ENCODE measurements at places on chromosomes 2 and 18. TPM values are rescaled to one million over a fixed set of nuclear protein-coding genes. Genes with fewer than 3 reads are reported as not detected.

The PROM2 gene
- total RNA-seq, result 0.24 TPM

The RMDN2 gene
- 6.1 TPM for total RNA-seq

The NGEF gene
- total RNA-seq, result not detected

The ACTG2 gene
- total RNA-seq, result not detected

The POTEF gene
- total RNA-seq, result not detected

The ORC2 gene
- total RNA-seq, result 78.0 TPM

The ALPG gene
- total RNA-seq, result not detected

The GALR1 gene
- total RNA-seq, result not detected

The SESTD1 gene
- total RNA-seq, result 6.1 TPM

GRCh38 chr2:3628800-3629199, 29.2 kb upstream of the ALLC start:
- no peak for DNase-seq

DNA sequence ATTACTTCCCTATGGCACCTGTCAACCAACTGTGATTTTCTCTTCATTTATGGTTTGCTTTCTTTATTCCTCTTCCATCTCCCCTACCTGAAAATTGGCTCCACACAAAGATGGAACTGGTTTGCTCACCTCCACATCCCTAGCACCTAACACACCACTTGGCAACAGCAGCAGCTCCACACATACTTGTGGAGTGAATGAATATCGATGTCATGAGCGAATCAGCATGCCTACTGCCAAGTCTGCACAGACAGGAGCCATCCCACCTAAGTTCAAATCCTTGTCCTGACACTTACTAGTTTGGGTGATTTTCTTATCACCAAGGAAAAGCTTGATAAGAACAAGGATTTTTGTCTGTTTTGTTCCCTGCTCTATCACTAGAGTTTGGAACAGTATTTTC, 191.4 kb upstream of the TMEM200C start:
- no peak for DNase-seq

- no peak for DNase-seq
These were observed 9.8 kb upstream of the RAB17 start for GRCh38 chr2:237600205-237600846.

GRCh38 chr18:48799724-48800315, 150.9 kb downstream of the SMAD7 start:
- DNase-seq, result no peak

DNA sequence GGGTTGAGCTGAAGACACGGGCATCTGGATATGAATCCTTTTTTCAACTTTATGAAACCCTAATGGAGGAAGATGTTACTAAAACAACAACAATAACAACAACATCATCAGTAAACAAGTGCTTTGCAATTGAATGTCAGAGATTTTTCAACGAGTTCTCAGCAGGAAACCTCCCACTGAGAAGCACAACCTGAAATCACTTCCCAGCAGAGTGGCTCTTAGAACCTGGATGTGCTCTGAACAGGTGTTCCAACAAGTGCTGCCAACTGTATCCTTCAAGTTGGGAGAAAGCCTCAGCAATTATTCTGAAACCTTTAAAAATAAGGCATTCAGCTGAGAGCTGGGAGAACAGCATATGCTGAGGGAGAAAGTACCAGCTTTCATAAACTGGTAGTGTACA, 1622.7 kb upstream of the CELF4 start:
- no peak for DNase-seq

GRCh38 chr2:112949456-112949855, 28.4 kb upstream of the IL36G start:
- DNase-seq, result no peak

- DNase-seq, result no peak
These were observed 215.8 kb downstream of the ZFP36L2 start for GRCh38 chr2:43010438-43011157.

- DNase-seq, result no peak
These were observed 40.7 kb upstream of the SP3 start for GRCh38 chr2:174005801-174006419.

GRCh38 chr2:165601928-165602521, 132.5 kb downstream of the CSRNP3 start:
- no peak for DNase-seq

GRCh38 chr2:231277962-231278361, 79.5 kb downstream of the ARMC9 start:
- DNase-seq, result no peak

GRCh38 chr18:70429847-70430500, 141.1 kb downstream of the SOCS6 start:
- no peak for DNase-seq

DNA sequence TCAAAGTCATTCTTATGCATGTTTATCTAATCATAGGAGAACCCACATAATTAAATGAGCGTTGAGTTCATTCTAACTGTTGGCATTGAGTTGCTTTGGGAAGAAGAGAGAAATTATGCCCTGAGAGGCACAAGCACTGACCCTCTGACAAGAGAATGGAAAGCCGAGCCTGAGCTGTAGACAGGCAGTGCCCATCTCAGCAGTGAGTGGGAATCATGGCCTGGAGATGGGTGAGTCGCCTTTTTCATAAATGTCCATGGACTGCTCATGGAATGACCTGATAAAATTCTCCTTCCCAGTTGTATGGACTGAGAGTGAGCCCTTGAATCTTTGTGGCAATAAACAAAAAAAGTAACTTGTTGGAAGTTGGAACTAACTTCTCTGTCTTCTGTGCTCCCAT, 21.4 kb upstream of the MYO3B start:
- DNase-seq, result no peak

DNA sequence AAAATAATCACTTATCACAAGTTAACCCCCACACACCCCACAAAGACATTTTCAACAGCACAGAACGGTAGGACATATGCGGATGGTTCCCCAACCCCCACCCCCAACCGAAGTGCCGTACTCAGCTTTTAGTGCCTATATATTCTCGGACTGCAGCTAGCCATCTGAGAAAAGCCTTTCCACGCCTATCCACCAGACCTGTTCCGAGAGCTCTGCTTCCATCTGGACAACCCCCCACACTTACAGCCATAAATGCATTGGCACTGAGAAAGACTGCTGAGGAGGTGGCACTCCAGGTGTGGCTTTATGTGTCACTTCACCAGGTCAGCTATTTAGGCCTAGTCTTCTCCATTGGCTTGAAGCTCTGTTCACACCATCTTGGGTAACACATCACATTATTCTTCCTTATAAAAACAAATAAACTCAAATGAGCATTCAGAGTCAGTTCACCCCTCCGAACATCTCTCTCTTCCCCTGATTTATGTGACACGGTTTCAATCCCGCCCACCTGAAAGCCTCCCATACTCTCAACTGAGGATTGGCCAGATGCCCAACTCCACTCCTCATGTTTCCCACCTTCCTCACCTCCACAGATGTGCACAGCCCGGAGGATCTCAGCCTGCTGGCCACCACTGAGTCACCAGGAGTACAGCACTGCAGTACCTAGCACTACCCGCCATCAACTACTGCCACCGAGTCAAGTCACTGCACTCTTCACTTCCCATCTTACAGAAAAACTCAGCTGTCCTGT, 127.4 kb downstream of the CACNB4 start:
- DNase-seq, result no peak

DNA sequence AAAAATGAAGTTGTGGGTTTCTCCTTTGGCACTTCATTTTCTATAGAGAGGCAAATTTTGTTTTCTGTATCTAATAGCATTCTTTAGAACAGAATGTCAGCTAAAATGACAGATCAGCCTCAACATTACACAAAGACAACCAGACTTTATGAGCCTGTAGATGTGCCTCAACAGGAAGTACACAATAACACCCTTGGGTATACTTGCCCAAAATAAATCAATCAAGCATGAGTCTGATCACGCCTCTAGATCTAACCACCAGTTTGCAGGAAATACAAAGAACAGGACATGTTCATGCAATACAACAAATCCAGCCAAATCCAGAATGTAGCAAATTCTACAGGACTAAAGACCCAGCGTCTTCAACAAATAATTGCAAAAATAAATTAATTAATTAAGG, 11.2 kb upstream of the DAPL1 start:
- DNase-seq, result no peak

GRCh38 chr2:171307560-171307959, 126.2 kb downstream of the METTL8 start:
- DNase-seq, result no peak

DNA sequence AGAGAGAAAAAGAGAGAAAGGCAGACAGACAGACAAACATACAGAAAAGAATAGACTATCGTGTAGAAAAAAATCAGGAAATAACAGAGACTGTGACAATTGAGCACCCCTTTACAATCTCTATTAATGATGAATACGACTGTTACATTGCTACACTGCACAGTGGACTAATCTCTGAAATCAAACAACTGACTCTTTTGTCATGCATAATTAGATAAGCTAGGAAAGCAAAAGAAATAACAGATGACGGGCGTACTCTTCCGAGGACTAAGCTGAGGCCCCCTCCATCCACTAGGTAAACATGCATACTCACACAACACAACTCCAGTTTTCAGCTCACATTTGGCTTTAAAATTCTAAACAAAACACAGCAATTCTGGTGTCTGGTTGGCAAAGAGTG, 267.0 kb downstream of the NOL4 start:
- DNase-seq, result no peak

GRCh38 chr2:55014962-55015939, 35.0 kb downstream of the RTN4 start:
- DNase-seq, result peak; percentile 56

DNA sequence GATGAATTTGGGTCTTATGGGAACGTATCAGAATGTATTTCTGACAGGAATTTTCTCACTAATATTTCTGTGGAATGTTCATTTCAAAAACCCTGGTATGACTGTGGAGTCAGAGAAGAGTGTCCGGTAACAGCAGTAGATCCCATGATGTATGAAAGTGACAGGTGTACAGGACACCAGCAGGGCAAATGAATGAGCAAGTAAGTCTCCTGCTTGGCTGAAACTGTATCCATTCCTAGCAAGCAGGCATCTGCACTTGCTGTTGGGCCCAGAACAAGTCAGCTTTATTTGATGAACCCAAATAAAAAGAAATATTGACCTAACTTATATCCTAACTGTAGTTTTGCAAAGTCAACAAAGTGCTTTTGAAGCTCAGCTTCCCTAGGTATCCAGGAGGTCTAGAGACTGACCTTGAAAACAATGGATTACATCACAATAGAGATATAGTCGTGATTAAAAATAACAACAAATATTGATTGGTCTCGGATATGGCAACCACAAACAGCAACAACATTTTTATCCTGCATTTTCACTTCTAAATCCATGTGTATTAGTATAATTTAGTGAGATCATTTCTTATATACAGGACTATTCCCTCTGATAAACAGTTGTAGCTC, 37.6 kb downstream of the NXPH2 start:
- DNase-seq, result no peak

GRCh38 chr2:165793779-165794535, at the start of gene GALNT3:
Gene GALNT3, minus strand, starts transcription at chr2:165794247. Its CDS starts 23,547 bp downstream, at chr2:165770700.
- DNase-seq, result peak; percentile 15
